ENCODE measurements at places on chromosomes 12 and 14. TPM values are rescaled to one million over a fixed set of nuclear protein-coding genes. Genes with fewer than 3 reads are reported as not detected.
A peak's percentile ranks its signal among the peaks of the same experiment; 100 is the strongest.

DNA sequence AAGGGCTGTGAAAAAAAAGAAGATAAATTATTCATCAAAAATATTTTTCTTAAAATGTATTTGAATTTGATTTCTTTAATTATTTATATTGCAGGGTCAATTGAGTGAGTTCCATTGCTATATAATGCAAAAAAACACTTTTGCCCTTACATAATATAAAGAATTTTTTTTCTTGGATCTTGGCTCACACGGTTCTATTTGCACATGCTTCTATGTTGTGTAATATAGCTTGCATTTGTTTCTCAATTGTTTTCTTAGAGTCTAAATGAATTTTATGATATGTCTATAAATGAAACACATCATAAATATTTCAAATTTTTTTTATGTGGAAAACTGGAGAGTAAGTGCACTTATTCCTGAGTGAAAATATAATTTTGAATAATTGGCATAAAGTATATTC is 694.2 kb downstream of the SLC6A15 start:
- DNase-seq, result no peak

GRCh38 chr12:34294671-34295365 is 272.5 kb downstream of the ALG10 start:
- DNase-seq, result peak; percentile 37

GRCh38 chr12:132633901-132634300 is 15.3 kb downstream of the P2RX2 start:
- DNase-seq, result no peak

The WSCD2 gene
- polyA plus RNA-seq, result 0.48 TPM

DNA sequence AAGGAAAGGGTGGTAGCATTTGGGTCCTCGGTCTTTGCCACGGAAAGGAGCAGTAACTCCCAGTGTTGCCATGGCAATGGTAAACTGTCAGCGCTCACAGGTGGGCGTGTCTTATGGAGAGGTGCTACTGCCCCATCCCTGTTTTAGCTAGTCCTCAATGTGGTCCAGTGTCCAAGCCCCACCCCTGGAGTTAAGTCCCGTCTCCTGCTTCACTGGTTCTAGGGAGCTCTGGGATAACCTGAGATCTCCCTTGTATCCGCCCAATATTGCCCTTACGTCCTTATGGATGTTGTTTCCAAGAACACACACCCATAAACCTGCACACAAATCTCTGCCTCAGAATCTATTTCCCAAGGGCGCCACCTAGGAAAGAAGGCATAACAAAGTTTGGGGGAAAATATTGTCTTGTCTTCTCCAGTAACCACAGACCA is 64.2 kb downstream of the SPRING1 start:
- DNase-seq, result no peak

DNA sequence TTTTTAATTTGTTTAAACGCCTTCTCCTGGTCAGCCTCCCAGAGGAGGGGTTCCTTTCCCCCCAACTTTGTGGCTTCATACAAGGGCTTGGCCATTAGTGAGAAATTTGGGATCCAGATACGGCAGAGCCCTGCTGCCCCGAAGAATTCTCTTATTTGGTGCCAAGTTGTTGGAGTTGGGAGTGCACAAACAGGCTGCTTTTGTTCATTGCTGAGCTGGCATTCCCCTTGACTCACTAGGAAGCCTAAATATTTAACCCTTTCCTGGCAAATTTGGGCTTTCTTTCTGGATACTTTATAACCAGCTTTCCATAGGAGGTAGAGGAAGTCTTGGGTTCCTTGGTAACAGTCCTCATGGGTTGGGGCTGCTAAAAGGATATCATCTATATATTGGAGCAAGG is 10.3 kb upstream of the ADAM21 start:
- DNase-seq, result no peak

The RNASE1 gene
- polyA plus RNA-seq, result 290 TPM

The ALDH2 gene
- polyA plus RNA-seq, result 284 TPM

- no peak for DNase-seq
Observed at GRCh38 chr12:64716839-64717455, 42.3 kb downstream of the GNS start.

DNA sequence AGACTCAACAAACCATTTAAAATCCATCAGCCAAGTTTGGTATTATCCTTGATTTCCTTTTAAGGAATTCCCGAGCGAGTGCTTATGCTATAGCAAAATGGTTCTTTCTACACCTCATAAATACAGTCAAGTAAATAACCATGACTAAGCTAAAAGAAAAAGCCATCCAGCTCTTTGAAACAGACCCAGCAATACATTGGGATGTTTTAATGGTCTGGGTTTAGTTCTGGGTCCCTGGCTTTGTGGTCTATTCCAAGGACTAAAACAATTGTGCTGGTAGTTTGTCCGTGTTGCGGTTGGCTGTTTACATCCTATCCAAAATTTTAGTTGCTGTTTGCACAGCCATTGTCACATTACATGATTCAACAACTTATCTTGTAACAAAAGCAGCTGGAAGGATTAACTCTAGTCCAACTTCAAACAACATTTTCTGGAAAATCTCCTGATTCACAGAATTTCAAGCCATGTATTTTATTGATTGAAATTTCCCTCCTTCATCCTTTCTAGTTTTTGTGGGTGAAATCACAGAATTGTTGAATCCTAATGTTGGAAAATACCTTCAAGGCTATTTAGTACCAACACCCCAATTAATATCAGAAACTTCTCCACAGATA is 19.6 kb downstream of the KLRB1 start:
- DNase-seq, result no peak

- no peak for DNase-seq
Observed at GRCh38 chr12:27751386-27752047, 28.5 kb upstream of the KLHL42 start.

The NFATC4 gene
- polyA plus RNA-seq, result 25.8 TPM

DNA sequence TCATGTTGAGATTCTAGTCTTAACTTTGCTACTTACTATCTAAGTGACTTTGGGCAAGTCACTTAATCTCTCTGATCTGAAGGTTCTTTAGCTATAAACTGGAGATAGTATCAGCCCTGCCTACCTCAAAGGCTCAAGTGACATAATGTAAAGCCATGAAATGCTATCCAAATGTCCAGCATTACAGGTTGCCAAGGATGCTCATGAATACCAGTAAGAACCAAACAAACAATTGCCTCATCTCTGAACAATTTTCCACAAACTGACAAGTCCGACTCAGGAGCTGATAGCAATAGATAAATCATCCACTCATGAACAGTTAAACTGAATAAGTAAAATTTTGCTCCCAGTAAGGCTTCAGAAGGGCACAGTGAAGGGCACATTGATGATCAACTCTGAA is 51.5 kb downstream of the LMNTD1 start:
- DNase-seq, result no peak

GRCh38 chr14:50978888-50979287 is 34.6 kb upstream of the PYGL start:
- DNase-seq, result no peak

The SSPN gene
- 21.5 TPM for polyA plus RNA-seq

DNA sequence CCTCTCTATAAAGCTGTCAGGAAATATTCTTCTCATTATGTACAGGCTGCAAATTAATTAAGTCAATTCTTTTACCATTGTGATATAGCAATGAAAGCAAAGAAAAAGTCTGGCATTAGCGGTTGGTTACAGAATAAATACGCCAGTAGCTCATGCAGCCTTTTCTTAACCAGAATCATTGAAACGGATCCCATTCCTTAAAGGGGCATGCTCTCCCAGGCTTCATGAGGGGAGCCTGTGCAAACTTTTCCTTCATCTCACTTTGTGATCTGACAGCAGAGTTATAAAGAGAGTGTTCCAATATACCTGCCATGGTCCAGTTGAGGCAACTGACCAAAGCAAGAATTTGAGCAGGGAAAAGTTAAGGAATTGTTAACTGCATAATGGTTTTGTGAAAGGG is 337.7 kb downstream of the EMP1 start:
- no peak for DNase-seq

- DNase-seq, result no peak
Observed at GRCh38 chr14:86124328-86124727, 594.4 kb downstream of the FLRT2 start.

The SLC5A8 gene
- polyA plus RNA-seq, result not detected

- DNase-seq, result no peak
Observed at GRCh38 chr12:47020211-47020821, 59.1 kb upstream of the PCED1B start.

DNA sequence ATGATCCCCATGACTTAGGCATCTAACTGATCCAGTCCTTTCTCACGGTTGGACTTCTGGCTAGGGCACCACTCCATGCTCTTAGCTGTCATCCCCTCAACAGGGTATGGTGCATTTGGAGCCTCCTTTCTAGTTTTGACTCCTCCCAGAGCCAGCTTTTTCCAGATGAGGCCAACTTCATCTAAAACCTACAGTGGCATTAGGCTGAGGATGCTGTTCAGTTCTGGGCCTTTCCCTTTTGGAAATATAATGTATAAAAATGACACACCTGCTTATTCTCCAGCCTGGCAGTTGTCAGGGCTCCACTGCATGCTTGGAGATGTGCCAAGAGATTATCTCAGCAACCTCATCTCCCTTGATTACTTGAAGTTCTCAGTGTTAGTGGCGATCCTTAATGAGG is 239.7 kb downstream of the EMP1 start:
- DNase-seq, result no peak

DNA sequence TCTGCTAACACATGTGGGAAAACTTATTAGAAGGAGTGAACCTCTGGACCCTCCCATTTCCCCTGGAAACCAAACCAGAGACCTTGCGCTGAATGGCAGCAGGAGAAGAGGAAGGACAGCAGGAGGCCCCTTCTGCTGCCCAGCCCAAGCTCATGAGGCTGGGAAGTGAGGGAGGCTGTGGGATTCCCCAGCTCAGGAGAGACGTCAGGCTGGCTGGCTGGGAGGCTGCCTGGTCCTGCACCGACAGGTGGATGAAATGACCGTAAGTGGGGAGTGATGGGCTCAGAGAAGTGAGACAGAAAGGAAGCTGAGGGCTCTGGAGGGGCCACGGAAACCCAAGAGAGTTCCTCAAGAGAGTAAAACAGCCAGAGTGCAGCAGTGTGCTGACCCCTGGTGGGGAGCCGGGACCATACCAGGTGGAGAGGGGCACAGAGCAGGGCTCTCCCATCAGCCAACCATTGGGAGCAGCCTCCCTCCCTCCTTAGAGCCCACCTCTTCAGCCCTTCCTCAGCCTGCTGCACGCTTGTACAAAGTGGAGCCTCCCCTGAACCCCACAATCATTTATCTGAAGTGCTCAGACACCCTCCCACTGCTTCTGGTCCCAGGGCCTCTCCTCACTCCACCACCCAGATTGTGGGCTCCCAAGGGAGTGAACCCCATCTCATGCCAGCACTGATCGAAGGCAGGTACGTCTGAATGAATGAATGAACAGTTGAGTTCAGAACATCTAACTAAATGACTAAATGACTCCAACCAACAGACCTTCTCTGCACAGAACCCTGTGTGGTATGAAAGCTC is 14.0 kb downstream of the TAMALIN start:
- DNase-seq, result no peak

DNA sequence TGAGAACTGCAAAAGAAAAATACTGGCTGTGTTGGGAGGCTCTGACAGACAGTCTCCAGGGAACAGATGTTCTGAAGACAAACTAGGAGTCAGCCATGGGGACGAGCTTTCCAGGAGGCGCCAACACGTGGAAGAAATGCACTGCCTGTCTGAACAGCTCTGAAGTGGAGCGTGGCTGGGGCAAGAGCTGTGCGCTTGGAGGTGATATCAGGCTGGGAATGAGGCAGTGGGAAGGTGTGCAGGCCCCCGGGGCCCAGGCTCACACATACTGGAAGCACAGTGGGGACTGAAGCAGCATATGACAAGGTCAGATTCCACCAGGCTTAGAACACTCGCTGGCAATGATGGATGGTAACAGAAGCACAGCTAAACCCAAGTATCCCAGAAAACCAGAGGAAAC is 17.5 kb downstream of the APPL2 start:
- no peak for DNase-seq

The CLEC9A gene
- polyA plus RNA-seq, result not detected

The NUDT14 gene
- 31.4 TPM for polyA plus RNA-seq

The ZBTB1 gene
- 10.3 TPM for polyA plus RNA-seq

The INSM2 gene
- polyA plus RNA-seq, result not detected

- DNase-seq, result no peak
Observed at GRCh38 chr14:44896275-44897040, 65.3 kb downstream of the KLHL28 start.

The OTOGL gene
- polyA plus RNA-seq, result 8.1 TPM

GRCh38 chr12:79883216-79883615 is 51.7 kb downstream of the PPP1R12A start:
- DNase-seq, result no peak

GRCh38 chr14:36408388-36408787 is 88.0 kb upstream of the MBIP start:
- no peak for DNase-seq

The PTPN21 gene
- polyA plus RNA-seq, result 12.0 TPM

DNA sequence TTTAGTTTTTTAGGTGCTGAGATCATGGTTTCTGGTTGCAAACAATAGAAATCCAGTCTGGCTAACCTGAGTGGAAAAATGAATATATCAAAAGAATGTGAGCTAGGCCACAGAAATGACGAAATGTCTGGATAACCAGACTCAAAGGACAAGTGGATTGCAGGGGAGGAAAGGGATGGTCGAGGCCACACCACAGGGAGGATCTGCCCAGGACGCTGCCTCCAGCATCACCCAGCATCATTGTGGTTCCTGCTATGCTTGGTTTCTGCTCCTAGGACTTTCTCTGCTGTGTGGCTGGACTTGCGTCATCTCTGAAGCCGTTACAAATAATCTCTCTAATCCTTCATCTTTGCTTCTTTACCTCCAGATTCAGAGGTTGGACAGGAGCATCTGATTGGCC is 80.4 kb downstream of the TTC8 start:
- no peak for DNase-seq

DNA sequence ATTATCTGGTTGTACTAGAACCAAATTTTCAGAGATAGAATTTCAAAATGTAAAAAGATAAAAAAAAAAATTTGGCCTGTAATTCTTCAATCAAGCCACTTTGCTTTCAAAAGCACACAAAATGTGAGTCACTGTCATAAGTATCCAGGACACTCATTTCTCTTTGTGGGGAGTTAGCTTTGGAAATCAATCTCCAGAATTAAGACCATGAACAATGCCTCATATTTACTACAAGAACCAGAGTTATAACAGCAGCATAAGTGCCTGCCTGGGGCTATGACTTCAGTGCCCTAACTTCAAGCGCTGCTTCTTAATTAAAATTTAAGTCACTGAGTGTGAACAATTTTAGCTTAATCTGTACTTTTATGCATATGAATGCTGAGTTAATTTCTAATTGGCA is 162.1 kb downstream of the C12orf42 start:
- DNase-seq, result no peak

GRCh38 chr14:51595881-51596455 is 55.7 kb upstream of the FRMD6 start:
- no peak for DNase-seq

- no peak for DNase-seq
Observed at GRCh38 chr14:100620255-100621100, 33.3 kb upstream of the BEGAIN start.

GRCh38 chr14:89374908-89375307 is 42.1 kb downstream of the FOXN3 start:
- DNase-seq, result no peak

Measured in right cardiac atrium (tissue), 5 donors.